ENCODE measurements at places on chromosomes 2 and 18.
A peak's percentile ranks its signal among the peaks of the same experiment; 100 is the strongest.

DNA sequence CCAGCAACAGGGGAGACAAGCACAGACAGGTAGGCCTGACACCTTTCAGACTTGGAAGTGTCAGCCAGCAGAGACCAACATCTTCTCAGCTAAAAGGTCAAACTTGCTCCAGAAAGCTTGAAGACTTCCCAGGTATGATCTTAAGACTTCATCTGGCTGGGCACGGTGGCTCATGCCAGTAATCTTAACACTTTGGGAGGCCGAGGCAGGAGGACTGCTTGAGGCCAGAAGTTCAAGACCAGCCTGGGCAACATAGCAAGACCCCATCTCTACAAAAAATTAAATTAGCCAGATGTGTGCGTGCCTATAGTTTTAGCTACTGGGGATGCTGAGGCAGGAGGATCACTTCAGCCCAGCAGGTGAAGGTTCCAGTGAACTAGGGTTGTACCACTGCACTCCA lies 39.0 kb upstream of the SPRED2 start:
- no peak for DNase-seq

- no peak for DNase-seq
These were observed 357.5 kb downstream of the TMEM182 start for GRCh38 chr2:103119352-103119751.

GRCh38 chr2:203734276-203734983 lies 28.0 kb downstream of the CD28 start:
- DNase-seq = peak; percentile 78

- DNase-seq = no peak
These were observed 456.8 kb upstream of the NXPH2 start for GRCh38 chr2:139237023-139237422.

- no peak for DNase-seq
These were observed 75.9 kb downstream of the BABAM2 start for GRCh38 chr2:27966466-27966865.

DNA sequence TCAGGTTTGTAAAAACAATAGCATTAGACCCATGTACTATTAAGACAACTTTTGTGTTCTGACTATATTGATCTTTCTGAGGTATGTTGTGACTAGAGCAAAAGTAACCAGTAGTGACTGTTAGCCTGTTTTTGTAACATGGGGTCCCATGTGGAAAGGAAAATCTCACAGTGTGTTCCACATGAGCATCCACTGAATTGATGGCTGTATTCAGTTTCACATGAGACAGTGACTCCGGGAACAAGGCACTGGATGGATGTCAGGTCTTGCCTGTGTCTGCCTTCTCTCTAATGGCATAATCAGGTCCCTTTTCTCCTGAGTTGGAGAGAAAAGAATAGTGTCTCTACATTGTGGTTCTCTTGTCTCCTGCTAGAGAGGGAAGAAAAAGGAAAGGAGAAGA lies 27.5 kb downstream of the TMEM178A start:
- no peak for DNase-seq

DNA sequence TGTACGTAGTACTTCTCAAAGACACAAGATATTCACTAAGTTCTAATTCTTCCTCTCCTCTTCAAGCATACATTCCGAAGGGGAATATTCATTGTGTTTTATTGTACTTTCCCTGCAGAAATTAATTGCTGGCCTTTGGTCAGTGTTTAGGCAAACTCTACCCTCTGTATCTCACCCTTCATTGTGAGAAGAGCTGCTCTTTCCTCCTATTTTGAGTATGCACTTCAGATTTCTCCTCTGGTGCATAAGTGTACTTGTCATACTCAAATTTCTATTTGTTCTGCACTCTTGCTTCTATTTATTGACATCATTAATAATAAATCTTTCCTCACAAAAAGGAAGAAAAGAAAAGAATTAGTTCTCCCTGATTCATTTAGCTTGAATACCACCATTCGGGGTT lies 485.4 kb upstream of the SLC8A1 start:
- DNase-seq = no peak
